ENCODE measurements at places on chromosomes 13 and 19. TPM values are rescaled to one million over a fixed set of nuclear protein-coding genes. Genes with fewer than 3 reads are reported as not detected.
A peak's percentile ranks its signal among the peaks of the same experiment; 100 is the strongest.

ACP7 gene
- not detected for total RNA-seq

SPRED3 gene
- 3.0 TPM for total RNA-seq

DNA sequence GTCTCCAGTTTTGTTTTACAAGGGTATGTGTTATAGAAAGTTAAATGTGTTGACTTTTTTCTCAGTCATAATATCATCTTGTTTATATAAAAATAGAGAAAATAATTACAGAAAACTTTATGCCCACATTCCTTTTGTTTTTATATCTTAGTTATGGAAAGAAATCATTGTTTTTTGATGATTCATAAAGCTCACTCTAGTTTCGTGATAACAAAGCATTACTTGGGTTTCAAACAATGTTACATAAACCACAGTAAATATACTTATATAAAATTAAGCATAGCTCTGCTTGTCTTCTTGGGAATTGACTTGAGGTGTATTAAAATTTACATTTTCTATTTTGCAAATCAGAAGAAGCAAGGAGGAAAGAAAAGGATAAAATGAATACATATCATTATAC, 111.8 kb downstream of the SGCG start:
- no peak for DNase-seq

LAIR1 gene
- total RNA-seq = 7.7 TPM

- DNase-seq = no peak
Observed at GRCh38 chr19:5988517-5989387, 10.8 kb upstream of the RANBP3 start.

NLRP12 gene
- total RNA-seq = not detected

GIPR gene
- 5.8 TPM for total RNA-seq

DNA sequence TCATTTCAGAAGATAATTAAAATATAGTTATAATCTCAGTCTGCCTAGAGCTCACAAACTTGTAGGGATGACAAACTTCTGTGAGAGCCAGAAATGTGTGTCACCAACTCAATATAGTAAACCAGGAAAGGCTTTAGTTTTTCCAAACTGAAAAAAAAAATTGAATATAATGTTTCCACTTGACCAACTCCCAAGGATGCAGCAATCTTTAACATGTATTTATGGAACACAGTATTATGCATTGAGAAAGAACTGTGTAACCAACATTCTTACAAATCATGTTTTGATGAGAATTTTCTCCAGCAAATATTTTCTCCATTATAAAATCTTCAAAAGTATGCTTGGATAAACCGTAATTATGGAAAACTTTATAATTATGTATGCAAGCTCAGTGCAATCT, 50.1 kb upstream of the KLF12 start:
- no peak for DNase-seq

GRCh38 chr13:30685987-30686386, 49.4 kb upstream of the ALOX5AP start:
- DNase-seq = no peak

TNNT1 gene
- 0.36 TPM for total RNA-seq

NKPD1 gene
- 0.28 TPM for total RNA-seq

DNA sequence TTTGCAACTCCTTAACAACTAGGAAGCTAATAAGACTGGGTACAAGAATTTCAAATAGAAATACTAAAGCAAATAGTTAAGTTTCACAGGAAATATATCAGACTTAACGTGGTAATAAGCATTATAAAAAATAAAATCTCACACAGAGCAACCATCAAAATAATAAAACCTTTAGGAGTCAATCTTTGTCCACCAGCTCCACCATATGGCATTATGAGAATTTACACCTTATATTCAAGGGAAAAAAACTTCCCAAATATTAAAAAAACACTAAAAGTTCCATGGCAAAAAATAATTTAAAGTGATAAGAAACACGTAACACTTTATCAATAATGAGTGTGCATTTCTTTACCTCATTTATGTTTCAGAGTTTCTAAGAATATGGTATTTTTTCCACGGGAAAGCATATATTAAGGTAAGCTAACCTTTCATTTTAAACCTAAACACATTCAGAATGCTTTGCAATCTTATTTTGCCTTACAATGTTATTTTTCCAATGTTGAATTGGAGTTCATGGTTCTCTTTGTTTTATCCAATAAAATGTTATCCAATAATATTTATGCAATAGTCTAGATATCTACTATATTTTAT, 423.2 kb upstream of the SGCG start:
- DNase-seq = no peak

- no peak for DNase-seq
Observed at GRCh38 chr13:77868717-77869116, 49.9 kb downstream of the EDNRB start.

DNA sequence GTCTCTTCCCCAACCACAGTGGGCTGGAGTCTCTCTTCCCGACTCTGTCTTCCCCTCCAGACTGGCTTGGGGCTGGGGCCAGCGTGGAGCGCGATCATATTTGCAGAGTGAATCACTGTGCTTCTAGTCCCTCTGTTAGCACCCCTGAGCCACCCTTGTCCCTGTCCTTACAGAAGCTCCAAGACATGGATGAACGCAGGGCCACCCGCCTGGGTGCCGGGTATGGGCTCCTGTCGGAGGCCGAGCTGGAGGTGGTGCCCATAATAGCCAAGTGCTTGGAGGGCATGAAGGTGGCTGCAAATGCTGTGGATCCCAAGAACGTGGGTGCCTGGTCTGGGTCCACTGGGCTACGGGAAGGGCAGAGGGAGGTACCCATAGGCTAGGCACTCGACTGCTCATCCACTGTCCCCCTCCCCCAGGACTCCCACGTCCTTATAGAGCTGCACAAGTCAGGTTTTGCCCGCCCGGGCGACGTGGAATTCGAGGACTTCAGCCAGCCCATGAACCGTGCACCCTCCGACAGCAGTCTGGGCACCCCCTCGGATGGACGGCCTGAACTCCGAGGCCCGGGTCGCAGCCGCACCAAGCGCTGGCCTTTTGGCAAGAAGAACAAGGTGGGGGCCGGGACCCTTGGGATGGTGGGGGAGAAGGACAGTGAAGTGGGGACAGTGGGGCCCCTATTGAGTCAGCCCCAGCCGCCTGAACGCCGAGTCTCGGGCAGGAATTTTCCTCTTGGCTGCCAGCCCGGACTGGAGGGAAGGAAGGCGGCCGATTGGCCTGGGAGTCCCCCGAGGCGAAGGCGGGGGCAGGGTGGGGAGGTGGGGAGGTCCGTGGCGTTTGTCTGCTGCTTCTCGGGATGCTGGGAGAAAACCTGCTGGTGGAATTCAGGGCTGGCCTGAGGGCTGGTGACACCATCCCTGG, 5.2 kb downstream of the TRIP10 start:
- no peak for DNase-seq

DNA sequence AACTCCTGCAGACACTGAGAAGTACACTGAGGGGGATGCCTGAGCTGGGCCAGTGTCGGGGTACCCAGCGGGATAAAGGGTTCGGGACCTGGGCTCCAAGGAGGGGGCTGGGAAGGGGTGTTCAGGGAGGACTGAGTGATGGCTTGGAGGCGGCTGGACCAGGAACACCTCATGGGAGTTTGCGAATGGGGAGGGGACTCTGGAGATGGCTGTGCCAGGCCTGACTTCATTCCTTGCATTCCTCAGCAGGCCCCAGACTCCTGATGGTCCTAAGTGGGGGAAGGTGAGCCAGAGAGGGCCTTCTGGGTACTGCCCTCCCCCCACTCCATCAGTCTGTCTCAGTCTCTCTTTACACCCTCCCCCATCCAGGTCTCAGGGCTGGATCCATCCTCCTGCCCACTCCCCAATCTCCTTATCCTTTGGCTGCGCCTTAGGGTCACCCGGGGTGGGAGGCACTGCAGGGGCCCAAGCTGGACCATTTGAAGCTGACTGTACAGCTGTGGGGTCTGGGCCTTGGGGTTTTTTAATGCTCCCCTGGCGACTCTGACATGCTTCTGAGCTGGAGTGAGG, 13.8 kb downstream of the PAK4 start:
- no peak for DNase-seq

DNA sequence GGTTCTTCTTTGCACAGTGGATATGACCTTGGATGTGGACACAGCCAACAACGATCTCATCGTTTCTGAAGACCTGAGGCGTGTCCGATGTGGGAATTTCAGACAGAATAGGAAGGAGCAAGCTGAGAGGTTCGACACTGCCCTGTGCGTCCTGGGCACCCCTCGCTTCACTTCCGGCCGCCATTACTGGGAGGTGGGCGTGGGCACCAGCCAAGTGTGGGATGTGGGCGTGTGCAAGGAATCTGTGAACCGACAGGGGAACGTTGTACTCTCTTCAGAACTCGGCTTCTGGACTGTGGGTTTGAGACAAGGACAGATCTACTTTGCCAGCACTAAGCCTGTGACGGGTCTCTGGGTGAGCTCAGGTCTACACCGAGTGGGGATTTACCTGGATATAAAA, 9.4 kb downstream of the RFPL4AL1 start:
- DNase-seq = no peak

DNA sequence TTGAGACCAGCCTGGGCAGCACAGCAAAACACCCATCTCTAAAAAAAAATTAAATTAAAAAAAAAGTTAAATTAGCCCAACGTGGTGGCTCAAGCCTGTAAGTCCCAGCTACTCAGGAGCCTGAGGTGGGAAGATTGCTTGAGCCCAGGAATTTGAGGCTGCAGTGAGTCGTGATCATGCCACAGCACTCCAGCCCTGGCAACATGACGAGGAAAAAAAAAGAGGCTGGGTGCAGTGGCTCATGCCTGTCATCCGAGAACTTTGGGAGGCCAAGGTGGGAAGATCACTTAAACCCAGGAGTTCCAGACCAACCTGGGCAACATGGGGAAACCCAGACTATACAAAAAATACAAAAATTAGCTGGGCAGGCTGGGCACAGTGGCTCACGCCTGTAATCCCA, 2.2 kb upstream of the TMEM161A start:
- no peak for DNase-seq

- no peak for DNase-seq
Observed at GRCh38 chr13:33178209-33178840, 107.2 kb downstream of the STARD13 start.

- DNase-seq = peak; percentile 83
Observed at GRCh38 chr13:30334663-30335386, 27.5 kb upstream of the KATNAL1 start.

SIGLEC5 gene
- not detected for total RNA-seq

- no peak for DNase-seq
Observed at GRCh38 chr13:80132741-80133601, 208.0 kb downstream of the SPRY2 start.

DNA sequence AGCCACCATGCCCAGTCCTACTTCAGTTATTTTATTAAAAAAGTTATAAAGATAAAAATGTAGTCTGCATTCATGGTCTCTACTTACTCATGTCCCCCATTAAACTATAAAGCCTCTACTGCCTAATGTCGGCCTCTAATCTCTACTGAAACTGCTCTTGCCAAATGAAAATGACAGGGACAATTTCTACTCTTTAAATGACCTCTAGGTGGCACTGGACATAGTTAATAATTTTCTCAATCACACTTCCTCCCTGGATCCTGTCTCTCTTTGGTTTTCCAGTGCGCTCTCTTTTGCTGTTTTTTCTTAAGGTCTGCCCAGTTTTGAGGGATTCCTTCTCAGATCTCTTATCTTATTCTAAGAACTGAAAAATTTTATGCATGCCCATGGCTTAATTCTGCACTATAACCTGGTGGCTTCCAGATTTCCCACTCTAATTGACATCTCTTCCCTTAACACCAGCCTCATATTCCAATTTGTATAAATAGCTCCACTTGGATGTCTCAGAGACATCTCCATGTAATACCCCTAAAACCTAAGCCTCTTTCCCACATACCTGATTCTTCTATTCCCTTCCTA, 54.3 kb downstream of the MTMR6 start:
- DNase-seq = no peak

DNA sequence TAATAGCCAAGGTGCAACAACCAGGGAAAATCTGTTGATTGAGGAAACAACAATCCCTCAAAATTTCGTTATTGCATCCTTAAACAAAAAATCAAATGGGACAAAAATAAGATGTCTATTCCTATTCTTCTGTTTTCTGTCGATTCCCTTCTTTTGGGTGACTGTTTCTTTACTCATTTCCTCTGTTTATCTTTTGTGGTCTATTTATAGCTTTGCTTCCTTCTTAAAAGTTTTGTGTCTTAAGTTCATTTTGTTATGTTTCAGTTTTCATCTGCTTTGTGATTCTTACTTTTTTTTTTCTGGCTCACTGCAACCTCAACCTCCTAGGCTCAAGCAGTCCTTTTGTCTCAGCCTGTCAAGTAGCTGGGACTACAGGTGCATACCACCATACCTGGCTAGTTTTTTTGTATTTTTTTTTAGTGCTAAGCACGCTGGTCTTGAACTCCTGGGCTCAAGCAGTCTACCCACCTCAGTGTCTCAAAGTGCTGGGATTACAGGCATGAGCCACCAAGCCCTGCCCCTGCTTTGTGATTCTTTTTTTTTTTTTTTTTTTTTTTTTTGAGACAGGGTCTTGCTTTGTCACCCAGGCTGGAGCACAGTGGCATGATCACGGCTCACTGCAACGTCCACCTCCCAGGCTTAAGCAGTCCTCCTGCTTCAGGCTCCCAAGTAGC, 10.4 kb downstream of the ZNF146 start:
- DNase-seq = no peak
